ENCODE measurements at places on chromosomes 3 and 15. TPM values are rescaled to one million over a fixed set of nuclear protein-coding genes. Genes with fewer than 3 reads are reported as not detected.

DNA sequence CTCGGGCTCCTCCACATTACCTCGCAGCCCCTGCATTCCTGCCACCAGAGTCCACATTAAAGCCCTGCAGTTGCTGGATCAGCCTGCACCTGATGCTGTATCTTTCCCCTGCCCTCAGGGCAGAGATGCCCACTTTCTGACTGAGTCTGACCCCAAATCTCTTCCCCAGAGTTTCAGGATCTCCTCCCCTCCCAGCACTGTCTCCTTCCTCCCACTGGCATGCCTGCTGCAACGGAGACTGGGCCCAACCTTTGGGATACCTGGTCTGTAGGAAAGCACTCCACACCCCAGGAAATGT, 20.6 kb upstream of the GP9 start:
- DNase-seq, result no peak

GRCh38 chr15:91887321-91887720, 33.8 kb downstream of the SLCO3A1 start:
- DNase-seq, result peak; percentile 35

DNA sequence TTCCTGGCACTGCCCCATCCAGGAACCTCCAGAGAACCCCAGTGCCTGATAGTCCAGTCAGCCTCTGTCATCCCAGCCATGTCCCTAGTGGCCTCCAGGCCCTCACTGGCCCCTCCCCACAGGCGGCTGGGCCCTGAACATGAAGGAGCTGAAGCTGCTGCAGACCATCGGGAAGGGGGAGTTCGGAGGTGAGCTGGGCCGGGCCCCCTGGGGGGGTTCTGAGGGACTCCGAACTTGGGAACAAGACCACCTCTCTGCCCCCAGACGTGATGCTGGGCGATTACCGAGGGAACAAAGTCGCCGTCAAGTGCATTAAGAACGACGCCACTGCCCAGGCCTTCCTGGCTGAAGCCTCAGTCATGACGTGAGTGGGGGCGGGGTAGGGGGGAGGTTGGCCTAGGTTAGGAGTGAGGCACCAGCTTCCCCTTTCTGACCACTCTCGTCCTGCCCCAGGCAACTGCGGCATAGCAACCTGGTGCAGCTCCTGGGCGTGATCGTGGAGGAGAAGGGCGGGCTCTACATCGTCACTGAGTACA, 12.0 kb upstream of the LMAN1L start:
- DNase-seq, result no peak

DNA sequence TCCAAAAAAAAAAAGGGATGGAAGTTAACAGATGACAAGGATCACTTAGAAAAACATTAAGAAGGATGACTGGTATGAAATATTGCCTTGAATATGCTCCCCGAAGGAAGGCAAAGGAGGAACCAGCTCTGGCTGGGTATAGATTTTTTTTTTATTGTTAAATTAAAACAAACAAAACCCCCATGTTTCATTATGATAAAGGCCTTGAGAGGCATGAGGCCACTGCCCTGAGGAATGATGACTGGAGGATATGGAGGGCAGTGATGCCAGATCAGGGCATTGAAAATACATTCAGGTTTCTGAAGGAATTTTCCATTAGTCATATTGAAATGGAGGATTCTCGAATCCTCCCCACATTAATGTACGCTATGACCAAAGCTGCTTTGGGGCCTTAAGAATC, 120.9 kb downstream of the ADAMTS9 start:
- no peak for DNase-seq

DNA sequence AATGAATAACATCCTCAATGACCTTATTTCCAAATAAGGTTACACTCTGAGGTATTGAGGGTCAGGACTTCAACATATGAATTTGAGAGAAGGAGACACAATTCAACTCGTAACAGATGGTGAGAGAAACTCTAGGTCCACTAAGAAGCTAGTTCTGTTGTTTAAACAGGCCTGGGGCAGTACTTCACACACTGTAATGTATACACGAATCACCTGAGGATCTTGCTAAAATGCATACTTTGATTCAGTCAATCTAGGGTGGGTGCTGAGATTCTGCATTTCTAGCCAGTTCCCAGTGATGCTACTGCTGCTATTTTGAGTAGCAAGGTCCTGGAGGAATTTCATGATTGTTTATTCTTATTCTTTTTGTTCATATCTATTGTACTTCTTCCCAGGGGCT, 186.8 kb downstream of the SATB1 start:
- no peak for DNase-seq

DNA sequence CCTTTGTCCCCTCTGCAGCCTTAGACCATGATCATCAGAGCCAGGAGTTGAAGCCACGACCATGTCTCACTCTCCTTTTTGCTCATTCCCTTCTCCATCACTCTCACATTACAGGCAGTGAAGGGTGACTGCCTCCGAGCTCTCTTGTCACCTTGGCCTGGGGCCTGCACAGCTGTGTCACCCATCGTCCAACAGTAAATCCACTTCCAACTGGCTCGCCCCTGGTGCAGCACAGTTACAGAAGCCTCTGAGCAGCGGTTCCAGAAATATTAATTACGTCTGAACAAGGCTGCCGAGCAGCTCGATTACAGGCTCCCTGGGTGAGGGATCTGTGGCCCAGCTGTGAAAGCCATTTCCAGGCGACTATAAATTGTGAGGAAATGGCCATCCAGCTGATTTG, 528.2 kb downstream of the NR2F2 start:
- no peak for DNase-seq

DNA sequence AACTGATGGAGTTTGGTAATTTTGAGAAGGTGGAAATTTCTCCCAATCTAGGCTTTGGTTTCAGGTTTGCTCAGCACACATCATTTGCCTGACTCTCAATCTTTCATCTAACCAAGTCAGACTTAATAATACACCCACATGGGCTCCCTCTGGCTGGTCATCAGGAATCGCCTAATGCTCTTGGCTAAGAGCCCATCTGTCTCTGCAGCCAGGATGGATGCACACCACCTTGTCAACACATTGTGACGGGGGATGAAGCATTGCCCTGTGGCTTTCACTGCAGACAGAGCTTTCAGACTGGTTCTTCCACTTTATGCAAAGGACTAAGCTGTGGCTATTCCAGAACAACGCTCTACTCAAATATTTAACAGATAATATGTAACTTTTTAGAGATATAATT, 3.0 kb upstream of the HDGFL3 start:
- DNase-seq, result no peak

GRCh38 chr15:83288381-83288801, 3.9 kb upstream of the BNC1 start:
- no peak for DNase-seq

DNA sequence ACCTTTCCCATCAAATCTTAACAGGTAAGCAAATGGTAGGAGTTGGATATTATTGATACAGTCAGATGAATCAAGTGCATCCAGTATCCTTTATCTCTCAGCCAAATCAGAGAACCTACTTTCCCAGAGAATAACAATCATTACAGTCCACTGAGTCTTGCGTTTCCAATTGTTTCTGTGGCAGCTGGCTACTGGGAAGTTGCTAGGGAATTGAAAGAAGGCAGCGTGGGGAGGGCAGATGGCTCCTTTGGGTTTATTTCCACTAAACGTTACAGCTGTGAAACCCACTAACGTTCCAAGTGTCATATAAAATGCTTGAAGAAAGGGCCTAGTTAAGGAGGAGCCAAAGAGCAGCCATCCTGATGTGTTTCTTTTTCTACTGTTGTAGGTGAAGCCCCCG, 78.4 kb downstream of the WDR72 start:
- no peak for DNase-seq

DNA sequence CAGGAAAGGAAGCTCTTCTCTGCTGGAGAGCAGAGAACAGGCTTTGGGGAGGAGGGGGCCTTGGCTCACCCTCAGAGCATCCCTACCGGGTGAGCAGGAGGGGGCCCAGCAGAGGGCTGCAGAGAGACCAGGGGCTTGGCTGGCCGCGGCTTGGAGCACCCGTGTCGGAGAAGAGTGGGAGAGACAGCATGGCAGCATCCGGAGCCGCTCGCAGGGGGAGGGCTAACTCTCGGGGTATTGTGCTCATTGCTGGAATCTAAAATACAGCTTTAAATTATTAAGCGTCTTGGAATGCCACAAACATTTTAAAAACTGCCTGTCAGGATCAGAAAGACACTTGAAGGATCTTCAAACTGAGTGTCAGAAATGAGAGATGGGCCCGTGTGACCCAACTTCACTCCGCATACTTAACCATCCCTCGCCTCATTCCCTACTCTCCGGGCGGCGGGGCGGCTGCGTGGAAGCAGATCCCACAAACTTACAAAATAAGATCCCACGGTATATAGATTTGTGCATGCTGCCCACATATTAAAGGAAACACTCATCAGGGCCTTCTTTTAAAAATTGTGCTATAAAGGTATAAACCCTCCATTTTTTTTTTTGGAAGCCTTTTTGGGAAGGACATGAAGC, 53.9 kb downstream of the EIF4E3 start:
- DNase-seq, result no peak

GRCh38 chr3:172904711-172905373, 154.3 kb downstream of the ECT2 start:
- no peak for DNase-seq

GRCh38 chr3:28612232-28612631, 263.6 kb upstream of the AZI2 start:
- DNase-seq, result no peak

GRCh38 chr3:61194892-61195538, 56.2 kb downstream of the FHIT start:
- DNase-seq, result no peak

GRCh38 chr3:50583897-50584296, 14.6 kb downstream of the HEMK1 start:
- DNase-seq, result no peak

- DNase-seq, result no peak
Observed at GRCh38 chr3:52310861-52311575, 5.1 kb upstream of the DNAH1 start.

DNA sequence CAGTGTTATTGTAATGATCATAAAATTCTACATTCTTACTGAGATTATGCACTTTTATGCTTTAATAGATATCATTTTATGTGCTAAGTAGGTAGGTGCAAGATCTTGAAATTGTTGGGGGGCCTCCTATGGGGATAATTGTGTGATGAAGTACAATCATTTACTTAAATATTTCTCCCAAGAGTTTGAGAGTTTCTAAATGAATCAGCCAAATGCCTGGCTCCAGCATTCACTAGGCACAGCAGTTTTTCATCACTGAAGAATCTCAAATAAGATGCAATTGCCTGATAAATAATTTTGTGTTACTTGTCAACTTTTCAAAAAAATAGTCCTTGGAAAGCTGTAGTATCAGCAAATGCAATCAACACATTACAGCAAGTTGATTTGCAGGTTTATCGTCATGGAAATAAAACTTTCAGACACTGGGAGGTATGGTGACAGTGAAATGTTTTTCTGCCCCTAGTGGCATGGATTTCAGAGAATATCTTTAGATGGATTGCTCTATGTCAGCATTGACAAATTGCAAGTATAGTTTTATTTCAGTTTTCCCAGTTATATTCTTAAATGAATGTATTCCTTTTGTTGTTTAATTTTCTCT, 167.1 kb downstream of the NEK11 start:
- no peak for DNase-seq

- DNase-seq, result no peak
Observed at GRCh38 chr15:87369269-87369668, 887.3 kb downstream of the NTRK3 start.

DNA sequence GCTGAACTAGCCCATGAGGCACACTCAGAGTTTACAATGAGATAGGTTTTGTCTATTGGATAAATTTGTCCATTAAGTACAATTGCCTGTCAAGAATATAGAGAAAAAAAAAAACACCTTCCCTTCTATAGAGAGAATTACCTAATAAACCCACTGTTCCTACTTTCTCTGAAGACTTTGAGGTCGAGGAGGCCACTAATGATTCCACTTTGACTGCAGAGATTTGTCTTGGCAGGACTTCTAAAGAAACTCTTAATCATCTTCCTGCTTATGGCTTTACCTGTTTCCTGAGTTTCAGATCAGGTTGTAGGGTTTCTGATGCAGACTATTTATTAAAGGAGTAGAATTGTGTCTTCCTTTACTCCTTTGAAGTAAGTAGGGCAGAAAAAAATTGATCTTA, 342.4 kb upstream of the KCNMB2 start:
- no peak for DNase-seq

DNA sequence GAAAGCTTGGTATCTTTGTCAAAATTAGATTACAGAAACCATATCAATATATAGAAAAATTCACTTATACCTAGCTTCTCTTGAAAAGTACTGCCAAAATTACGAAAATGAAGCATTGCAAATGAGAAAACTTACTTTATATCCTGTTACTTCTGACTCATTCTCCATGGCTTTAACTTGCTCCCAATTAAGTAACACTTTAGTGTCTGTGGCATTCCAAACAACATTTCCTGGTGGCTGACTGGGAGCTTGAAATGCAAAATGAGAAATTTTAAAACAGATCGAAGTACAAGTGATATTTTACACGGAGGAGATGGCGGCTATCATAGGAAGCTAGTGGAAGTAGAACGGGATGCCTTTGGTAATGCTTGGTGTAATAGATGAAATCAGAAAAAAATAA, 347.3 kb downstream of the CNTN3 start:
- DNase-seq, result no peak

DNA sequence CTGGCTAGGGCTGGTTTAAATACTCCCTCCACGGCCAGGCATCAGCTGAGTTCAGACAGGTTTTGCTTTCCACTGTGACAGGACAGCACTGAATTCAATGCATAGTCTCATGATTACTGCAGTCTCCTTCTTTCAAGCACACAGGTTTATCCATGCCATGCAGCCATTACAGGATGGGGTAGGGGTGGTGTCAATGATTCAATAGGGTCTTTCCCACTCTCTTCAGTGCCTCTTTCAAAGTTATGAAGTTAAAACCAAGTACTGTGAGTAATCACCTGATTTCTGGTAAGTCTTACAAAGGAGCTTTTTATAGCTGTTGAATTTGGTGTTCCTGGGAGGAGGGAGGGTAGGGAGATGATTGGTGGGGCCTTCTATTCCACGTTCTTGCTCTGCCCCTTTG, 47.2 kb downstream of the TMEM212 start:
- DNase-seq, result no peak

- no peak for DNase-seq
Observed at GRCh38 chr15:48186271-48186670, 5.2 kb upstream of the CTXN2 start.

DNA sequence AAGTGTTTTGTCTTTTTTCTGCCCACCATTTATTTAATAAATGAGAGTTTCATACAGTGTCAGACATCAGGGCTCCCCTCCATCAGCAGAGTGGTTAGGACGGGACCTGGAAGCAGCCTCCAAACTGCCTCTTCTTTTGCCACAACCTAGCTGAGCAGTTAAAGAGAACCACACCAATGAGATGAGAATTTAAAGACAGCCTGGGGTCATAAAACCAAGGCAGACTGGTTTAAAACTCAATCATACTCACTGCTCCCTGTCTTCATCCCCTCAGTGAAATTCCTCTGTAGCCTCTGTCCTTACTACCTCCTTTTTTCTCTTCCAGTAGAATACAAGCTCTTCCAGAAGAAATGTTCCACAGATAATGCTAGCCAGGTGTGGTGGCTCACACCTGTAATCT, 78.7 kb downstream of the WWTR1 start:
- no peak for DNase-seq

GRCh38 chr15:44243829-44244228, 44.7 kb upstream of the GOLM2 start:
- DNase-seq, result no peak

CHRD gene
- 2.0 TPM for total RNA-seq

CYFIP1 gene
- total RNA-seq, result 48.9 TPM

SNRPN gene
- 216 TPM for total RNA-seq

OR5K2 gene
- not detected for total RNA-seq

GPR171 gene
- total RNA-seq, result not detected

ATP1B3 gene
- total RNA-seq, result 43.6 TPM

CHRNA7 gene
- total RNA-seq, result 4.5 TPM

CDC25A gene
- total RNA-seq, result 4.5 TPM

C2CD4A gene
- total RNA-seq, result under 0.01 TPM
